ENCODE measurements at places on chromosomes 2 and 18.

GRCh38 chr18:5997361-5997760 lies 102.0 kb upstream of the TMEM200C start:
- no peak for DNase-seq

DNA sequence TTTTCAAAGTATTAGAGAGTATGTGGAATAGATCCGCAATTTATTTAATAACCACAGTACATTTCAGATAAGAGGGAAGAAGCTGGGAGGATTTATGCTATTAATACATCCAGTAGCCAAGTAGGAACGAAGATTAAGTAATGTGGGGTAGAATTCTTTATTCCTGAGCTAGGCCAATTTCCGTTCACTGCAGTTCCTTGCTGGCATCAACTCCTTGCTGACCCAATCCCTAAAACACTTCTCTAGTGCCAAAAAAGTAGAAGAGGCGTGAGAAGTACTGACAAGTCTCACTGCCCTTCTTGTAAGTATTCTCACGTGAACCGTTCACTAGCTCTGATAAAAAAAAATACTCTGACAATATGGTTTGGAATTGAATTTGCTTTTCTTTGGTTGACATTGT lies 211.4 kb downstream of the EPHA4 start:
- no peak for DNase-seq

GRCh38 chr2:208722731-208723130 lies 316.1 kb downstream of the PTH2R start:
- DNase-seq = no peak

GRCh38 chr18:72700961-72701710 lies 157.0 kb upstream of the CBLN2 start:
- DNase-seq = peak; percentile 26

DNA sequence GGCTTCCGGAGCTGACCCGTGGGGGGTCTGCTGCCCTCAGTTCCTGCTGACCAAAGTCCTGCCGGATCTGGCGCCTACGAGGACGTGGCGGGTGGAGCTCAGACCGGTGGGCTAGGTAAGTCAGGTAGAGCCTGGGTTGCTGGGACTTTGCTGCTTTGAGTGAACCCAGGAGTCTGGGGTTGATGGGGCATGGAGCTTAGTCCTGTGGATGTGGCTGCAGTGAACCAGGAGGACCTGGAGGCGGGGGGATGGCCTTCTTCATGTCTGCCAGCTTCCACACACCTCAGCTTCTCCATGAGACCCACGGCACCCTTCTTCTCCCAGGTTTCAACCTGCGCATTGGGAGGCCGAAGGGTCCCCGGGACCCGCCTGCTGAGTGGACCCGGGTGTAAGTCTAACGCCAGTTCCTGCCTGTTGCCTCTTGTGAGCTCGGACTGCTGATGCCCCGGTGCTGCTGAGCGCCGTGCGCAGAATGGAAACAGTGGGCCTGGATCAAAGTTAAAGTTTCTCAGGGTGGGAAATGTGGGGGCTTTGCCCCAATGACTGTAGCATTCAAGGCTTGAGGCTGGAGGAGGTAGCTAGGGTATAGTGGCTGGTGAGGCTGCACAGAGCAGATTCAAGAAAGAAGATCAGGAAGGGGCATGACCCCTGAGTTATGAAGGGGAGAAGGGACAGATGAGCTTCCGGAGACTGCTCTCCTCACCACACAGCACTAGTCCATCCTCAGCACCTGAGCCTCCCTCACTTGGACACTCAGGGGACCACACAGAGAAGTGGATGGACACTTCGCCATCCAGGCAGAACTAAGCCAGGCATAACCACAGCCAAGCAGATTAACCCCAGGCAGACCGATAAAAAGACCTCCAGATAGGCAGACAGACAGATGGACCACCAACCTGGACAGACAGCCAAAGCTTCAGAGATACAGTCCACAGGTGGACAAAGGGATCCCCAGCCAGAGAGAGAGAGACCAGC lies 17.3 kb downstream of the PTPN18 start:
- no peak for DNase-seq

DNA sequence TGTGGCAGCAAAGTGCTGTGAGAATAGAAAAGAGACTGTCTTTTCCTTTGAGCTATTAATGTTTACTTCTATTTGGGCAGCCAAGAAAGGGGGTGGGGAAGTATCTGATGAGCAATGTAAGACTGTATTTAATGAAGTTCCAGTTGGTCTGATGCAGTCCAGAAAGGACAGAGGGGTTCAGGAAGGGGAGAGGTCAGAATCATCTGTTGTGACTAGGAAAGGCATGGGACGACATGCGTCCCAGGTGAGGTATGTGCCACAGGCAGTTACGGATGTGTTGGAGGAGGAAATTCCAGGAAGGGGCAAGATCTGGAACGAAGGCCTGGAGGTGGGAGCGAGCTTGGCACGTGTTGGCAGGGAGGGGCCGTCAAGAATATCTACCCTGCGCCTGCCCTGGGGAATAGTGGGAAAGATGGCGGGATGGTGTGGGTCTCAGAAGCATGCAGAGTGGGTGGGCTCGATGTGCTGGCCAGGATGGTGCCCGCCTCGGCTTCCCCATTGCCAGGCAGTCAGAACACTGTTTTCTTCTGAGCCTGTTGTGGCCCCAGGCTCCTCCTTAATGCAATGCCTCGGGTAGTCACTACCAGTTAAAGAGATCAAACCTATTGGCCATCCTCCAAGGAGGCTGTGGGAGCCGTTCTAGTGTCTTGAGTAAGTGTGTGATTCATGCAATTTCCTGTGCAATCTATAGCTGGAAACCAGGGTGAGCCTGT lies 57.8 kb upstream of the TXNDC2 start:
- peak; percentile 85 for DNase-seq
